ENCODE measurements at places on chromosomes 16 and 17.
A peak's percentile ranks its signal among the peaks of the same experiment; 100 is the strongest.

DNA sequence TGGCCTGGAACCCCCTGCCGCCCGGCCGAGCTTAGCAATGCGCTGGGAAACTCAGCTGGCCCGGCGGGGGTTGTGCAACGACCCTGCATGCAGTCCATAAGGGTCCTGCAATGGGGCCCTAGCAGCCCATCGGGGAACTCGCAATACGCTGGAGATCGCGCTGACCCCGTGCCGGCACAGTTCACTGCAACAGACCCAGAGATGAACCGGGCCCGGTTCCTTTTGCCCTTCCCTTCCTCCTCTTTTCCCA is 375 bp downstream of the SLC25A11 start:
- no peak for DNase-seq

DNA sequence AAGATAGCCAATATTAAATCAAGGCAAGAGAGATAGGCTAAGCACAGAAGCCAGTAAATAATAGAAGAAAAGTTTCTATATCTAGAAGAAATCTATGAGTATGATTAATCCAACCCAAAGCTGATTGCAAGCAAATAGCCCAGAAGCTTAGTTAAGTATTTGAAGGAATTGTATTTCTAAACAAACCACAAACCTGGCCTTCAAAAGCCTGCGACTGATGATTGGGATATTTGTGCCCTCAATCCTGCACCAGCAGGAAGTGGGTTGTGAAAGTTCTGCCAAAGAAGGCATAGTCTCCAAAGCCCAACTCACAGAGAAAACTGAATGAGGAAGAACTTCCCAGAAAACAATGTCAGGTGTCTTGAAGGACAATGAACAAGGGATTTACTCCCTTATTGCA is 114.5 kb upstream of the C17orf78 start:
- no peak for DNase-seq

DNA sequence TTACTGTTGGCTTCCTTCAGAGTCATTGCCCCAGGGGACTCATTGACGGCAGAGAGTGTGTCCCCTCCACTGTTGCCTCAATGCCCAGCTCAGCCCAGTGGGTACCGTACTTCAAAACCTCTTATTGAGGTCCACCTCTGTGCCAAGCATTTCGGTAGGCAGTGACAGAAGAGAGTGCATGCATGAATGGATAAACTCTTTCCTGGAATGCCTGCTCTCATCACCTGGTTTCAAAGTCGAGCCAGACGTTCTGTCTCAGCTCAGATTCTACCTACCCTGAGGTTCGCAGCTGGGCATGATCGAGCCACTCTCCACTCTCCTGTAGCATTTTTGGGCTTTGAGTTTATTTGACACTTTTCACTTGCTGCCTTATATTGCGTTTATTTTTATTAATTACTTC is 647.0 kb downstream of the MAF start:
- no peak for DNase-seq

DNA sequence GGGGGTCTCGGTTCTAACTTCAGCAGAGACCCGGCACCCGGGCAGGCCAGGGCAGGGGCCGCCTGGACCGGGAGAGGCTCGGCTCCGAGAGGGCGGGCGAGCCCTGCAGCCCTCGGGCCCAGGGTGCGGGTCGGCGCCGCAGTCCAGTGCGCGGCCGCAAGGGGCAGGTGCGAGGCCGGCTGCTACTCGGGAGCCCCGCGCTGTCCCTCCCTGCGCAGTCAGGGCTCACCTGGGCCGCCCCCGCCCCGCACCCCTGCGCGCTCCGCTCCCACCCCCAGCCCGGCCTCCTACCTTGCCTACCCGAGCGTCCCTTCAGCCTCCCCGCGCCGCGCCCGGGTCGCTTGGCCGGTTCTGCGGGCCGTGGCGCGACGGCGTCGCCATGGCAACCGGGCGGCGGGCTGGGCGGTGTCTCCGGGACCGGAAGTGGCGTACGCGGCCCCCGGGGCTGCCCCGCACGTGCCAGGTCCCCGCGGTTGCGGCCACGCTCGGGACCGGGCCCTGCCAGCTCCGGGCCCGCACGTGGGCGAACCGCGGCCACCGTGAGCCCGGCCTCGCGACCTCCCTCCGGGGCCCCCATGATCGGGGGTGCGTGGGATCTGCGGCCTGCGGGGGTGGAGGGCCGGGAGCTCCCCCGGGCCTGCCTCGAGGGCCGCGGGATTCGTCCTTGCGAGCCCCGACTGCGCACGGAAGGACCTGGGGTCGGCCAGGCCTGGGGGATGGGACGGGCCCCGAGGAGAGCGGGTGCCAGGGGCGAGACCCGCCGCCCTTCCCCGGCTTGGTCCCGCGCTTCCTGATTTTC is at the start of gene CYB561:
TSS of gene CYB561 (minus strand) at position 353 of the 799 bp plus-strand sequence. CDS start 8,759 bp downstream, outside the sequence.
- peak; percentile 46 for DNase-seq

- DNase-seq, result no peak
These were observed 32.7 kb upstream of the MON1B start for GRCh38 chr16:77158293-77158692.

DNA sequence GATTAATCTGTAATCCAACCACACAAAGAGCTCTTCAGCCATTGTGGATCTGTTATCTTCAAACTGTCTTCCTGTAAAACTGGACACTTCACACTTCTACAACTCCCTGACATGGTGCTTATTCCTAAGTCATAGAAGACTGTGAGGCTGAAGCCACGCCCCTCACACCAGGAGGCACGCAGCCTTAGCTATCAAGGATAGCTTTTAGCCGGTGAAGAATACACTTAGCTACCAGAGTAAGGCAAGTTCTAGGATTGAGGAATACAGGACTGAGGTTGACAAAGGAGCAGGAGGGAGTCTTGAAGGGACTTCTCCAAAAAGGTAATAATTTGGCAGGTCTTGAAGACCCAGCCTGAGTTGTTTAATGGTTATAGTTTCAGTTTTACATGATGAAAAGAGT is 79.8 kb upstream of the GAS7 start:
- no peak for DNase-seq
